ENCODE measurements at places on chromosomes 2 and 18.

- no peak for DNase-seq
Measured at GRCh38 chr2:86513948-86514660, 49.1 kb downstream of the CHMP3 start.

GRCh38 chr2:128799284-128799552, 480.6 kb upstream of the HS6ST1 start:
- no peak for DNase-seq

- DNase-seq, result no peak
Measured at GRCh38 chr18:38790786-38791185, 1225.2 kb upstream of the CELF4 start.

GRCh38 chr2:150295544-150295943, 191.9 kb downstream of the RND3 start:
- no peak for DNase-seq

GRCh38 chr2:205758051-205758450, 75.8 kb downstream of the NRP2 start:
- no peak for DNase-seq

GRCh38 chr2:197883354-197884032, 79.1 kb downstream of the PLCL1 start:
- no peak for DNase-seq

DNA sequence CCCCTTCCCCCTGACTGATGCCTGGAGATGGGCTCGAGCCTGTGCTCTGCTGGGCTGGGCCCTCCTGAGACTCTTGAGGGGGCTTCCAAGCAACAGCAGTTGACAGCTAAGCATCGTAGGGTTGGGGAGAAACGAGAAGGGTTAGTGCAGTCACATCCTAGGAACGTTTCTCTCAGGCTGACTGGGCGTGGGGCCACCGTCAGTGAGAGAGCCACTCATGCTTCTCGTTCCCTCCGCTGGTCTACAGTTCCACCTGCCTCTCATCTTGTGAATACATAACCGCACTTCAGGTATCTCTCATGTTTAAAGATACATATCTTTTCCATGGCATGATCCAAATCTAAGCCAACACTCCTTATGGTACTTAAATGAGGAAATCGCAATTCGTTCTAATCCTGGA, 66.4 kb downstream of the TRAPPC12 start:
- DNase-seq, result no peak

GRCh38 chr18:79504034-79504433, 108.3 kb downstream of the NFATC1 start:
- DNase-seq, result no peak

- no peak for DNase-seq
Measured at GRCh38 chr2:182066400-182067087, 80.9 kb downstream of the PPP1R1C start.

DNA sequence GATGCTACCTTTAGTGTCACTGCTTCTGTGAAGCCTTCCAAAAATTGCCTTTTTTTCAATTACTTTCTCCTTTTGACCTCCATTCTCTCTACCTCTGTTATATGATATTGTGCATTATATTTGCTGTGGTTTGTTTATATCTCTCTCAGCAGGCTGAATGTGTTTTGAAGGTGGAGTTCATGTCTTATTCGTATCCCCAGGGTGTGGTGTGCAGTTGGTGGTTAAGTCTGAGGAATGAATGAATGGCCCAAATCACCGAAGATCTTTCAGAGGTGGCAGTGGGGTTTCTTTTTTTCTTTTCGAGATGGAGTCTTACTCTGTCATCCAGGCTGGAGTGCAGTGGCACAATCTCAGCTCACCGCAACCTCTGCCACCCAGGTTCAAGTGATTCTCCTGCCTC, 53.5 kb upstream of the MAP4K3 start:
- no peak for DNase-seq

- DNase-seq, result no peak
Measured at GRCh38 chr18:10400534-10401307, 53.7 kb upstream of the APCDD1 start.

DNA sequence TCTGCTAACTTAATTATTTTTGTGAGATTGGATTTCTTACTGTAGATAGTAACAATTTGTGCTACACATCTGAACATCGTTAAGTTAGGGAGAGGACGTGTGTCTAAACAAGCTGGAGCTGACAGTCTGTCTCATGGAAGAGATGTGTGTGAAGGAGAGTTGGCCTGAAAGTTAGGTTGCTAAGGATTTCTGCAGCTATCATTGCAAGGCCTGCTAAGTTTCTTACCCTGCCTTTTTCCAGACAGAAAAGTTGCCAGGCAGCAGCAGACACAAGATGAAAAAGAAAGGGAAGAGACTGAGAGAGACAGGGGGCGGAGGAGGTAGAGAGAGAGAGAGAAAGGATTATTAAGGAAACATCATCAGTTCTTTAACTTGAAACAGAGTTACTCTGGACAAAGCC, 4.1 kb upstream of the LRP1B start:
- no peak for DNase-seq

- no peak for DNase-seq
Measured at GRCh38 chr2:200677721-200678532, 92.1 kb downstream of the AOX1 start.

DNA sequence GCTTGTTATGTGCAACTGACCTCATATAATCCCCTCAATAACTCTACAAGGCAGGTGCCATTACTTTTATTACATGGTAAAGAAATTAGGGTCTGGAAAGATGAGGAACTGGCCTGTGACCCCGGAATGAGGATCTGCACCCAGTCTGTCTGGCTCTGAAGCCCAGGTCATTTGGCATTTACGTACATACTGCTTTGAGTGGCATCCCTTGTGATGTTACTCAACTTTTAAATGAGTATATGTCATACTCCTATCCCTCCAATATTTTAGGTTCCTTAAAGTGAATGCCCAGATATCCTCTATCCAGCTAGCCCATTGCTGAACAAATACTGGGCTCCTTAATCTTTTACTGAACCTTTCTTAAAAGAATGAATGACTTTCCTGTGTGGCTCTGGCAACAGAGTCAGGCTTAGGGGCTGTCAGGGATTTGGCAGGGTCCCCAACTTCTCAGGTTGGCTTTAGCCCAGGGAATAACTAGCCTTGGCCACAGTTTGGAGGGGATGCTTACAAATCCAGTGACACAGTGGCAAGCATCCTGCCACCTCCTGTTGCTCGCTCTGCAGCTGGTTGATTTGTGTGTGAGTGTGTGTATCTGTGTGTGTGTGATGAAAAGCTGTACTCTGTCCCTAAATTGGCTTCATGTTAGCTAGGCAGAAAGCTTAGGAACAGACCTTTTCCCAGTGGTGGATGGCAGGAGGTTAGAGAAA, 3.4 kb upstream of the CXCR4 start:
- no peak for DNase-seq

- no peak for DNase-seq
Measured at GRCh38 chr18:28404694-28405093, 227.8 kb upstream of the CDH2 start.

- no peak for DNase-seq
Measured at GRCh38 chr2:2146969-2147900, 183.8 kb downstream of the MYT1L start.

- no peak for DNase-seq
Measured at GRCh38 chr18:63676526-63677323, 15.0 kb upstream of the SERPINB3 start.

All from T follicular helper cell (primary cell).